ENCODE measurements at places on chromosomes 2 and 18.

DNA sequence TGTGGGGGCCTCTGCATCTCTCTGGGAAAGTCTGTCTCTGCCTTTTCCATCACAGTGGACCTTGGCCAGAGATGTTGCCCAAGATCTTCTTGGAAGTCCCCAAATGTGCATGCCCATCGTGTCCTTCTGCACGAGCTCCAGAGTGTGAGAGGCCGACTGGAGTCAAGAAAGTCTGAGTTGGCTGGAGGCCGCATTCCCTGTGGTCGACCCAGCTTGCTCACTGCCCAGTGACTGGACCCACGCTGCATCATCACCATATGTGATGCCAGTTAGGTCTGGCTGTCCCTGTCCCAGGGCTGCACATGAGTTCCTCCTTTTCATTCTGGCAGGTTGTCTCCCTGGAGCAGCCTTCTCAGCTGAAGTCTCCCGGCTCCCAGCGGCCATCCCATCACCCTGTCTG, 93.8 kb downstream of the ARL4C start:
- DNase-seq: no peak

DNA sequence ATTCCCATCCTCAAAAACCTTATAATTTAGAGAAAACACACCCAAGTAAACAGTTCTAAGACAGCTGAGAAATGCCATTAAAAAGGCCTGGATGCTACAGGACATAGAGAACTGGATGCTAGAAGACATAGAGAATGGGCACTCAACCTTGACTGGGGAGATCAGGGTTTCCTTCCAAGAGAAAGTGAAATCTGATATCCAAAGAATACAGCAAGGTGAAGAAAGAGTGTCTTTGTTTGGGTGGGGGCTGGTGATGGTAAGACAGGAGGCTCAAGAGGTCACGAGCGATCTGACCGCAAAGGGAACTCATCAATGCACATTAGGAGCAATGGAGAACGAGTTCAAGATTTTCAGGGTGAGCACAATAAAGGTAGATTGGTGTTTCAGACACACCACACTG, 31.6 kb downstream of the EPB41L3 start:
- no peak for DNase-seq

DNA sequence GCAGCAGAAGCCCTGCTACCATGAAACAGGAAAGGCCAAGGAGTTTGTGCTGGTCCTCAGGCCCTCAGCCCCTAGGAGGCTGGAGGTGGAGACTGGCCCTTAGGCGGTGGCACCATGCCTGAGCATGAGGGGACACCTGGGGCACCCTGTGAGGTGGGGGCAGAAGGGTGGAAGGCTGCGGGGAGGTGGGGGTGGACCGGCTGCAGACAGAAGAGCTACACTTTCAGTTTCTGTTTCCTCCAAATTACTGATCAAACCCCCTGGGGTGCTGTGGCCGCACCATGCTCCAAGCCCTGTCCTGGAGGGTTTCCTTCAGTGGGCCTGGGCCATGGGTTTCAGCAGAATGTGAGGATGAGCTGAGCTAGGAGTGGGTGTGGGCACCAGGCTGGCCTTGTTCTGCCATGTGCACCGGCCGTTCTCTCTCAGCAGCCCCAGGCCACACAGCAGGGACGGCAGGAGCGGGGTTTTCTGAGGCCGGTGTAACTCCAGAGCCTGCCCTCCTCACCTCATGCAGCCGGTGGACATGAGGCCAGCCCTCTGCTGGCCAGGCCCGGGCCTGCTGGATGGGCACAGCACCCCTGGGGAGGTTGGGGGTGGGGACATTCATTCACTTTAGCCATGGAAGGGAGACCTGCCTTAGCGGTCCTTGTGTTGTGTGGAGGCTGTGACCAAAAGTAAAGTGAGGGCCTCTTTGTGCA, 51.5 kb downstream of the PLEKHB2 start:
- DNase-seq: no peak

DNA sequence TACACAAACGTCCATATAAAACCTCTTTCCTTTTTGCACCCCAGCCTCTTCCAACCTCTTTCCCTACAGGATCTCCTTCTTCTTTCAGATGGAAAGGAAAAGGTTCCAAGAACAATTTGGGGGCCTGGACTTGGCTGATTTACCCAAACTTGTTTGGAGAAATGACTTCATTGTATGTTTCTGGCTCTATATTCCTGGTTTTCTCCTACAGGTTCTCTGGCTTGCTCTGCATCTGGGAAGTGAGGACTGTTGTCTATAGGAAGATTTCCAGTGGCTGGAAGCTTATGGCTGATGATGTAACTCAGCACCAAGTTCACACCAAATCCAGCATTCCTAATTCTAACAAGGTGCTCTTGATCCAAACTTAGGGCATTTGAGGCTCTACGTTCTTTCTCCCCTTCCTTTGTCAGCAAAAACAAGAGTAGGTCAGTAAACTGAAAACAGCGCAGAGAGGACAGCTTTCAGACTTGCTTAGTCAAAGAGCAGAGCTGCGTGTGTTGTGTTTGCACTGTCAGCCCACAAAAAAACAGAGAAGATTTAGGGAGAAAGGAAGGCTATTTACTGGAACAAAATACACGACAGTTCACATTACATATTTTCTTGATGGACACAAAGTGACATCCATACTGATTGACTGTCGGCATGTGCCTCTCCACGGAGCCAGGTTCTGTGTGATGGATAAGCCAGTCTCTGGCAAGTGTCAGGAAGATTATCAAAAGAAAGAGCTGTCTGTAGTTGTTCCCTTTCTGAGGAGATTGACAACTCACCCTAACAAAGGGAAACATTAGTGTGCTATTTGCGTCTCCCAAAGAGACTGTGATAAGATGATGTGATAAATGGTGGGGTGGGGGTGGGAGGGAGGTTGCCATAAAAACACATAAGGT, 39.7 kb downstream of the CDCA7 start:
- no peak for DNase-seq

GRCh38 chr2:143674051-143674450, 544.8 kb downstream of the ARHGAP15 start:
- DNase-seq: no peak

DNA sequence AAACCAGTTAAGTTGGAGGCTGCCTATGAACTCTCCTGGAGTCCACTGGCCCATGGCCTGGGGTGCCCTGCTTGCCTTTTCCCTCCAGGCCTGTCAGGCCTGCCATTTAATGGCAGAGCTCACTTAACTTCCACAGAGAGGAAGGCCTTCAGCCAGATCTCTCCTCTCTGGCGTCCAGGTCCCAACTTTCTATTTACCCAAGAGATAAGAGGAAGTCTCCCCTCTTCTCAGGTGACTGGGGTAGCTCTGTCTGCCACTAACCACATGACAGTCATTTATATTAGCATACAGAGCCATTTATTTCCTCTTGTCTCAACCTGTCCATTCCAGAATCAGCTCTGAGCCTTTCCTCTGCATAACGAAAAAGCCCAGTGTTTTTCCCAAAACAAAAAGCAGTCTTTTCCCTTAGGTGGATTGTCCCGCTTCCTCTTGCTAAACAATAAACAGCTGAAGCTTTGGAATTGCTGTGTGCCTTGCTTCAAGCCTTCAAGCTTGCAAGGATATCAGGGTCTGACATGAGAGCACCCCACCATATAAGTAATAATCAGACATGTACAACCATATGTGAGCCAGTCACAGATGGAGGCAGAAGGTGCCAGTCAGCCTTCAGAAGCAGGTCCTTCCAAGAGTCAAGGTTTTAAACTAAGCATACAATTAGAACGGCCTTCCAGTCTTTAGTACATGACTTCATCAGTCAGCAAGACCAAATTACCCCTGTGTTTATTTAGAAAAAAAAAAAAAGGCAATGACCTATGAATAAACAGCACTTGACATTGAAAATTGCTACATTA, 71.2 kb upstream of the STPG4 start:
- no peak for DNase-seq

GRCh38 chr18:3579701-3580100, 129.7 kb downstream of the TGIF1 start:
- no peak for DNase-seq

DNA sequence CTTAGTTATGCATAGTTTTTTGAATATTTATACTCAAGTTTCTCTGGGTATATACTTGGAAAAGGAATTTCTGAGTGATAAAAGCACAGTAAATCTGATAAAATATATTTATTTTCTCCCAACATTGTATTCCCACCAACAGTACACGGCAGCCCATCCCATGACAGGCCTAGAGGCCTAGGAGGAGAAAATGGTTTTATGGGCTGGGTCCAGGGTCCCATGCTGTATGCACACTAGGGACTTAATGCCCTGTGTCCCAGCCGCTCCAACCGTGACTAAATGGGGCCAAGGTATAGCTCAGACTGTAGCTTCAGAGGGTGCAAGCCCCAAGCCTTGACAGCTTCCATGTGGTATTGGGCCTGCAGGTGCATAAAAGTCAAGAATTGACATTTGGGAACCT, 1007.7 kb downstream of the DSC3 start:
- no peak for DNase-seq

- no peak for DNase-seq
These were observed 51.2 kb upstream of the DAPL1 start for GRCh38 chr2:158743879-158744278.

- no peak for DNase-seq
These were observed 297.1 kb upstream of the CCDC68 start for GRCh38 chr18:55256226-55256928.

- no peak for DNase-seq
These were observed 439.7 kb downstream of the RIT2 start for GRCh38 chr18:42675810-42676209.

GRCh38 chr2:104430359-104430740, 423.6 kb upstream of the POU3F3 start:
- no peak for DNase-seq

GRCh38 chr2:84527137-84528129, 11.1 kb downstream of the DNAH6 start:
- DNase-seq: no peak
